ENCODE measurements at places on chromosomes 4 and X. TPM values are rescaled to one million over a fixed set of nuclear protein-coding genes. Genes with fewer than 3 reads are reported as not detected.

Gene PNMA6F
- not detected for total RNA-seq

Gene TMEM35A
- not detected for total RNA-seq

Gene PDZD4
- 0.04 TPM for total RNA-seq

Gene PPBP
- total RNA-seq, result 0.49 TPM

Gene GPC4
- 2.0 TPM for total RNA-seq

Gene UGT2B15
- not detected for total RNA-seq

Gene TBC1D8B
- 5.8 TPM for total RNA-seq

Gene PPA2
- 178 TPM for total RNA-seq

Gene ALB
- total RNA-seq, result not detected

Gene ADGRL3
- total RNA-seq, result under 0.01 TPM

Gene CXCL5
- 20.4 TPM for total RNA-seq

Gene CXCL11
- total RNA-seq, result 1.2 TPM

Gene MAGED2
- total RNA-seq, result 111 TPM

All from hair follicular keratinocyte (primary cell).